ENCODE measurements at places on chromosomes 2 and 18.

- DNase-seq, result no peak
- no peak overlapping the region for H3K27ac ChIP-seq
- no peaks in the 10 kb centered on the region for H3K27me3 ChIP-seq
- no peak overlapping the region for H3K4me3 ChIP-seq
Measured at GRCh38 chr18:41073372-41073954, 881.6 kb upstream of the PIK3C3 start.

- H3K36me3 ChIP-seq, result no peaks in the 10 kb centered on the region
- no peaks in the 10 kb centered on the region for H3K4me1 ChIP-seq
- peaks cover 1% of the 10 kb centered on the region for H3K27me3 ChIP-seq
- no peak overlapping the region for H3K4me3 ChIP-seq
Measured at GRCh38 chr2:78263571-78263970, 741.4 kb upstream of the LRRTM4 start.

GRCh38 chr2:215554689-215555498 lies 119.0 kb upstream of the FN1 start:
- no peak overlapping the region for H3K4me3 ChIP-seq
- H3K36me3 ChIP-seq, result no peaks in the 10 kb centered on the region
- DNase-seq, result no peak
- H3K27me3 ChIP-seq, result no peaks in the 10 kb centered on the region
- no peak overlapping the region for H3K27ac ChIP-seq
- H3K4me1 ChIP-seq, result peaks cover 4% of the 10 kb centered on the region

DNA sequence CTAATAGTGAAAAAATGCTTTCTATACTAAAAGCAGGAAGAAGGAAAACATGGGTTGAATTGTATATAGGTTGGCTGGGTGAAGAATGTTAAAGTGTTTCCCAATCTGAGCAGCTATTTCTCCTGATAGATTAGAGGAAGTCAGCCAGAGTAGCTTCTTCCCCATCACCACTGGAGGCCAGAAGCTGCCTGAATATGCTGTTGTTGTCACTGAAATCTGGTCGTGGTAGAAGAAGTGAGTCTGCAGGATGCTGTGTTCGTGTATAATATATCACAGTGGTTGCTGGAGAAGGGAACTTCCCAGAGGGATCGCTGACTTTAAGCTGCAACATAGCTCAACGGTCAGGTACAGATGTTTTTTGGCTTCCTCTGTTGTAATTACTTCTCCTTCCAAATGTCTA lies 247.5 kb upstream of the LRATD1 start:
- H3K4me1 ChIP-seq, result no peaks in the 10 kb centered on the region
- H3K27me3 ChIP-seq, result peaks cover 7% of the 10 kb centered on the region
- DNase-seq, result no peak
- H3K4me3 ChIP-seq, result no peak overlapping the region

Data from mesothelial cell of epicardium (in vitro differentiated cells).